NCI-H69 (cell line): ENCODE measurements at places on chromosomes 5 and 9.
A peak's percentile ranks its signal among the peaks of the same experiment; 100 is the strongest.

DNA sequence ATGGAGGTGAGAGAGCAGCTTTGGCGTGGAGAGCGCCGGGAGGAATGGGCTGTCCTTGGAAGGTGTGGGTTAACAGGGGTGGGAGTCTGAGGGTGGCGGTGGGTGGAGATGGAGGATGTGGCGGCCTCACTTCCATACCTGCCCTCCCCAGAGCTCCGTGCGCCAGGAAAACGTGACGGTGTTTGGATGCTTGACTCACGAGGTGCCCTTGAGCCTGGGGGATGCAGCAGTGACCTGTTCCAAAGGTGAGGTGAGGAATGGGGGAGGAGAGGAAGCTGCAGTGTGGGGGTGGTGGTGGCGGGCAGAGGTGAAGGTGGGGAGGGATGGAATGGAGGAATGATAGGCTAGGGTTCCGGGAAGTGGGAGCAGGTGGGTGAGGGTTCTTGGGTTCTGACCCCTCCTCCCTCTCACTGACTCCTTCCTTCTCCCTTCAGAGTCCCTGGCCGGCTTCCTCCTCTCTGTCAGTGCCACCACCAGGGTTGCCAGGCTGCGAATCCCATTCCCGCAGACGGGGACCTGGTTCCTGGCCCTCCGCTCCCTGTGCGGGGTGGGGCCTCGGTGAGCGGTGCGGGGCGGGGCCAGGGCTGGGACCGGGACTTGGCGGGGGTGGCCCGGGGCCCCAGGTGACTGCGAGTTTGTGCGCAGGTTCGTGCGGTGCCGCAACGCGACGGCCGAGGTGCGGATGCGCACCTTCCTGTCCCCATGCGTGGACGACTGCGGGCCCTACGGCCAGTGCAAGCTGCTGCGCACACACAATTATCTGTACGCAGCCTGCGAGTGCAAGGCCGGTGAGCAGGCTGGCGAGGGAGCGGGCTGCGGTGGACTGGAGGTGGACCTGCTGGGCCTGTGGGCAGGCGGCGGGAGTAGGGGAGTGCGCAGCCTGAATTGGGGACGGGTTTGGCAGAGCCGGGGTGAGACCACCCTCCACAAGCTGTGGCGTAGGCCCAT lies 17.1 kb downstream of the TMEM8B start:
- no peak for DNase-seq

DNA sequence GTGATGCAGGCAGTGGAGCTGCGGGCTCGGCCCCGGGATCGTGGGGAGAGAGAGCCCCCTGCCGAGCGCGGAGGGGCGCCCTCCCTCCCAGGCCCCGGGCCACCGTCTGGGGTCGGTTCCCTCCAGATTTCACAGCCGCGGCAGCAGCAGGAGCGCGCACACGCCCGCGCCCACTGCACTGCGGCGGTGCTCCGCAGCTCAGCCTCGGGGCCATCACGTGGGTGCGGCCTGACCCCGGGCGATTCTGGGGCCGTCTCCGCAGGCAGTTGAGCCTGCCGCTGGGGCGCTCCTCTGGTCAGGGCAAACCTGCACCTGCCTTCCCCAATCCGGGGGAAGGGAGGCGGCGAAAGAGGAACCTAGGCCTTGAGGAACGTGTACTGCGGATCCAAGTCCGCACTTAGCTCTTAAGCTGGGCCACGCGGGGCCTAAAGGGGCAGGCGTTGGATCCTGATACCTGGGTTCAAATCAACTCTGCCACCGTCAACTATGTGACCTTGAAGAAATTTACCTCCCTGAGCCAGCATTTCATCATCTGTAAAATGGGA lies 9.4 kb upstream of the DELE1 start:
- peak; percentile 52 for DNase-seq

DNA sequence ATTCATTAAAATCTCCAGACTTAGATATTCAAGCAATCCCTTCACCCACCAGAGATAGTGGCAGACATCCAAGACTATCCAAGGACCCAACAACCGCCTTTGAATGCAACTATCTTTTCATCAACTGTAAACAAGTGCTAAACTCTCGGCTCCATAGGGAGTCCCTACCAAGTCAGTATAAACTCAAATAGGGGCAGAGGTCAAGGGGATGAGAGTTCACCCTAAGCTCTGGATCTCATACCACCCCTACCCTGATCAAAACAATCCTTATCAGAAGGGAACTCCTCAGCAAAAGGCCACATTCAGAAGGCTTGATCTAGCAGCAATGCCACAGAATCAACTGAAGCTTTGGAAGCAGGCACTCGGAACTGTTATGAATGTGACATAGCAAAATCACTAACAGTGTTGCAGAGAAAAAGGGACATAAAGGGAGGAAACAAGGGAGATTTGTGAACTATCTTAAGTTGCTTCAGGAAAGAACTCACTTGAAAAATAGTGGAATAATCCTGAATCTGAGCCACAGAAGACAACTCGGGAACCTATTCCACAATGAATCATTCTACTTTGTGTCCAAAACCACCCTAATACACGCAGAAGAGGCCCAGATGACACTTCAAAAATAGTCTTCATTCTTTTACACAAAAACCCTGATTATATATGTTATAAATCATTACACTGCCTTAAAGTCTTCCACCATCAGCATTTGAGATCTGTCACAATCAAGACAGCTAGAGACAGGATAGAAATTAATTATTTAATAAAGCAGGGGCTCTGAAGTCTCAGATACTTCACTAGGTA lies 49.8 kb downstream of the NR6A1 start:
- DNase-seq = no peak

DNA sequence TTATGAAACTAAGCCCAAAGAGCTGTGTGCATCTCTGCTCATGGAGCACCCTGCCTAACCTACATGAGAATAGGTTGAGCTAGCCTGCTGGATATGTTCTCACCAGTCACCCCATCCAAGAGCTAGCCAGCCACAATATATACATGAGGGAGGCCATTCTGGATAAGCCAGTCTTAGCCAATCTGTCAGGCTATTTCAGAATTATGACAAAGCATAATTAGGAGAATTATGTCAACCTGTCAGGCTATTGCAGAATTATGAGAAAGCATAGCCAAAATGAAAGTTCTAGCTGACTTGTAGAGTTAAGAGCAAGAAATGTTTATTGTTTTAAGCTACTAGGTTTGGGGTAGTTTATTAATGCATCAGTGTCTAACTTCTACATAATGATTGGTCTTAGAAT lies 189.8 kb downstream of the WDR70 start:
- DNase-seq = no peak

DNA sequence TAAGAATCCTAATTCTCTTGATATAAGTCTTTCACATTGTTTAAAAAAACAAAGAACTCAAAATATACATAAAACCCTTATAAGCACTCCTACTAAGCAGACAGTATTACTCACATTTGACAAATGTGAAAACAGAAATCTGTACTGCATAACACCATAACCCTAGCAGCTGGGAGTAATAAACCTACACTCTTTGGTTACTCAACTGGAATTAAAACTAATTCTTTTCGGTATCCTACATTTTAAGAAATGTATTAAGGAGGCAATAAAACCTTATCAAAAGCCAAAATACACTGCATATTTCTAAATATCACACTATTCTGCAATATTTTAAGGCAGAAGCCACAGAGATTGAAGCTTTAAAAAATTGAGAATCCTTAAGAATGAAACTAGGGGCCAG lies 6.8 kb downstream of the AUH start:
- no peak for DNase-seq

GRCh38 chr9:82894961-82895821 lies 167.8 kb downstream of the RASEF start:
- peak; percentile 99 for DNase-seq

DNA sequence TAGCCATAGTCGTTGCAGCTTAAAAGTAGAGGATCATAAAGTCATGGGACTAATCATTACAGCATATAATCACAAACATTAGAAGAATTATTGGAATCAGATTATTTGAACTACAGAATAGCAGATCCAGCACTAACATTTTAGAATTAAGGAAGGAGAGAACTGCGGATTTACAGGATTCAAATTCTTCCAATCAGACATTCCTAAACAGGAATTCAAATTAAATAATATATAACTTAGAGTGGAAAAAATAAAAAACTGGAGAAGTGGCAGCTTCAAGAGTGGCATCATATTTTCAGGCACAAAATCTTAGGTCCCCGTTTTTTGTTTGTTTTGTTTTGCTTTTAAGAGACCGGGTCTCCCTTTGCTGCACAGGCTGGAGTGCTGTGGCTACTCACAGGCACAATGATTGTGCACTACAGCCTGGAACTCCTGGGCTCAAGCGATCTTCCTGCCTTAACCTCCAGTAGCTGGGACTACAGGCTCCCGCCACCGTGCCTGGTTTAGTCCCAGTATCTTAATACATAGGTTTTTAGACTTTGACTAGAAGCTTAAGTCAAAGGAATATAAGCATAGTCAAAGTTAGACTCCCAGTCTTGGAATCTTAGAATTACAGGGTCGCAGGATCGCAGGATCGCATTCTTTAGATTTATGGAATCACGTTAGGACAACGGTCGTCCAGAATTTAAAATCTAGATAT lies 2.1 kb upstream of the FOXE1 start:
- no peak for DNase-seq

DNA sequence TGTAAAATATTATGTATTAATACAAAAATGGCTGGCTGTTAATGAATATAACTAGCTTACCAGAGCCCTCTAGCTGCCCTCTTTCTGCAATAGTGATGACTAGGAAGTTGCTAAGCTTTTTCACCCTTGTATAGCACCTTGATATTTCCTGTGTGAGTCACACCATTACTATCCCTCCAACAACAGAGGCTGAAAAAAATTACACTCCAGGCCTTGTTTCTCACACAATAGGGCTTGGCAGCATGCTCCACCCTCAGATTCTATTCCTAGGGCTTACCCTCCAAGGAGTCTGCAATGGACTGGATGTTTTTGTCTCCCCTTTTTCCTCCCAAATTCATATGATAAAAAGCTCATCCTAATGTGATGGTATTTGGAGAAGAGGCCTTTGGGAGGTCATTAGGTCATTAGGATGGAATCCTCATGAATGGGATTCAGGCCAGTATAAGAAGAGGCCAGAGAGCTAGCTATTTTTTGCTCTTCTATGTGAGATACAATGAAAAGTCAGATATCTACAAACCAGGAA lies 184.6 kb upstream of the MAP1B start:
- DNase-seq = peak; percentile 74

DNA sequence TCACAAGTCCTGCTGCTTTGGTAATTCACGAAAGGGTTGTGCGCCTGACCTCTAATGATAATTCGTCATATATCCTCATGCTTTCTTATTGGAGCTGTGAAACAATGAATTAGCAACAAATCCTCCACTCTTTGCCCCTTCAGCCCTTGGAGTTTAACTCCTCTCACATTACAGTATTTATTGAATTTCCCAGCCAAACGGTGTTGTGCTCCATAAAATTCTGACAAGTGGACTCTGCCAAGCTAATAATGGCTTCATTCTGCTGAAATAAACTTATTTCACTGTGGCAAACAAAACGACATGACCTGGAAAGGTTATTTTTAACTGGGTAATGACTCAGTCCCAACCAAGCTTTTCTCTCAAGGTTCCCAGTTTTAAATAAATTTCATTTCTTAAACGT lies 984.4 kb upstream of the DMAC1 start:
- DNase-seq = peak; percentile 64

GRCh38 chr5:89484962-89485361 lies 602.0 kb upstream of the MEF2C start:
- no peak for DNase-seq

DNA sequence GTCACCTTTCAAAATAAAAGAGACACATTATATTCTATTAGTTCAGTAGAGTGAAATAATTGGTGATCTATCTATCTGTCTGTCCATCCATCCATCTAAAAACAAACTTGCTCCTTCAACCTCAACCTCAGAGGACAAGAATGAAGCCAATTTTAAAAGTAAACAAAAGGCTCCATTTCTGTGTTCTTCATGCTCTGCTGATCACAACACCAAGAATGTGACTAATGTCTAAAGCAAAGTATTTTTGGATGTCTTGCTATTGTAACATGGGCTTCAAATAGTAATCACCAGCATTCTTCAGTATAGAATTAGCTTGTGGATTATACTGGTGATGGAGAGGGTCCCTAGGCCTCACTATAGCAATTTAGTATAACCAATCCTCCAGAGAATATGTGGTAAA lies 1304.4 kb downstream of the MAT2B start:
- peak; percentile 45 for DNase-seq

DNA sequence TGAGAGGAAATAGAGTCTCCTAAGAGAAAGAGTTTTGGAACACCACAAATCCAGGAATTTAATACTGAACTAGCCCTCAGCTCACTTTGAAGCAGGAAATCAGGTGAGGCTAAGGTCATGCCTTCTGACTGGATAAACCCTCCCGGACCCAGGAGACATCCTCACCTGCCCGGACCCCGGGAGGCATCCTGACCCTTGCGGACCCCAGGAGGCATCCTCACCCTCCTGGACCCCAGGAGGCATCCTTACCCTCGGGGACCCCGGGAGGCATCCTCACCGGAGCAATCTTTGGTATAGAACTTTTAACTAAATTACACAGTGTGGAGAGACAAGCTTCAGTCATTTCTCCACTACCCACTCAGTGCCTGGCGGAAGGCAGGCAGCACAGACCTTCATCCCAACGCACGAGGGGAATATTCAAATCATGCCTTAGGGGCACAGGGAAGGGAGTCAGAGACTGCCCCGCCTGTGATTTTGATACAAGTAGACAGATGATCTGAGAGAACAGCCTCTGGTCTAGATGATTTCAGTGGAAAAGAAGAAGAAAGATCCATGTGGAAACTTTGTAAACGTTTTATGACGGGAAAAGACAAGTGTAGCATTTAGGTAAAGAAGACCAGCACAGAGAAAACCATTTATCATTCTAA lies 21.3 kb downstream of the STXBP1 start:
- DNase-seq = no peak

DNA sequence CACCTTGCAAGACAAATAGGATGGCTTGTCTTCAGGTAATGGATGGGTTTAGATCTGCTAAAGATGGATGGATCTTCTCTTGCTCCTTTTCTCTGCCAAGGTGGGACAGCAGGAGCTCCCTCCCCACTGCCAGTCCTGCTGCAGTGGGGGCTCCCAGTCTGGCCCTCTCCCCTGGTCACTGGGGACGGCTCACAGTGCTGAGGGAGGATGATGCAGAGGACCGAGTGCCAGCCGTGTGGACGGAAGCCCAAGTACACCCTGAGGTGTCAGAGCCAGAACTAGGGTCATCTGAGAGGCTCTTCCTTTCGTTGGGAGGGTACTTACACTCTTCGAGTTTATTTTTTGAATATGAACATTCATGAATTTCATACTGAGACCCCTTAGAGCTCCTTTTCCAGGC lies 5.7 kb downstream of the CCDC69 start:
- no peak for DNase-seq

- DNase-seq = no peak
Measured at GRCh38 chr5:103408408-103408807, 149.8 kb downstream of the MACIR start.

GRCh38 chr5:55372130-55372925 lies 64.5 kb downstream of the MTREX start:
- DNase-seq = no peak

GRCh38 chr5:69512740-69513260 lies 20.2 kb downstream of the OCLN start:
- no peak for DNase-seq

- DNase-seq = peak; percentile 82
Measured at GRCh38 chr9:37026931-37027581, 7.0 kb downstream of the PAX5 start.
